Islet precursor cell (in vitro differentiated cells): ENCODE measurements at places on chromosomes 2 and 18.
A peak's percentile ranks its signal among the peaks of the same experiment; 100 is the strongest.

- DNase-seq: peak; percentile 49
Measured at GRCh38 chr2:217789736-217790181, 213.0 kb downstream of the TNS1 start.

DNA sequence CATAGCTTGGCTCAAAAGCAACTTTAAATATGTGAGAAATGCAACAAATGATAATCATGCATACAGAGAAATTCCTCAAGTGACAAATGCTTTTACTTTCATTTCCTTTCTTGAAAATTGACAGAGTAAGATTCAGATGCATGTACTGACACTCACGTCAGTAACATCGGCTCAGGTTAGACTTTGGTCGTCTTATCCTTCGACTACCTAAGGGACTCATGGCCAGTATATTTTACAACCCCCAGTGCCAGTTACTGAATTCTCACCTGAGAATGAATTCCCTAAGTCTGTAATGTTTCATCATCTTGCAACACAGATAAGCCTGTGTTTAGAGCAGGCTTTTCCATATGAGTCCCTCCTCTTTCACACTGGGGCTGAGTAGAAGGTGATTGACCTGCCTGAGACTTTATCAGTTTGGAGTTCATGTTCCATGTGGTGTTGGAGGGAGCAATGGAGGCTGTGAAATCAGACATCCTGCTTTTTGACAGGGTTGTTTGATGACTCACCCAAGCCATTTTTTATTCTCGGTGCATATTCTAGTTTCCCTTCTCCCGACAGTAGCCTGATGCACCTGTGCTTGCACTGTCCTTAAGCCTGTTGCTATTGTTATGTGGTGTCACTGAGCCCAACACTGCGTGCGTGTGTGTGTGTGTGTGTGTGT lies 30.5 kb upstream of the ATP8B1 start:
- DNase-seq: no peak

GRCh38 chr2:120461546-120462537 lies 115.9 kb downstream of the INHBB start:
- no peak for DNase-seq

DNA sequence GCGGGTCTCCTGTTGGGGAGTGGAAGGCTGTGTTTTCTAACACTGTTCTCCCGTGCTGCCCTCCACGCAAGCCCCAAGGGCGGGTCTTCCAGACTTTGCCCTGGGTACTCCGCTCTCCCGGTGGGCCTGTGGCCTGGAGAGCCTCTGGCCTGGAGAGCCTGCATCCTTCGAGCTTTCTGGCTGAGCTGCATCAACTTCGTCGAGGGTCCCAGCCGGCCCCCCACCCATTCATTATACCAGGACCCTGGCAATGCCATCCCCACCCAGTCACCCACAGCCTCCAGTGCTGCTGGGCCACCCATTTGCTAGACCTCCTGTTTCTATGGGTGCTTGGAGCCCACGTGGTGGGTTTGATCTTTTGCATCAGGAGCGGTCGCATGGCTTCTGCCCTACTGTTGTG lies 102.2 kb downstream of the PTGR3 start:
- peak; percentile 29 for DNase-seq

DNA sequence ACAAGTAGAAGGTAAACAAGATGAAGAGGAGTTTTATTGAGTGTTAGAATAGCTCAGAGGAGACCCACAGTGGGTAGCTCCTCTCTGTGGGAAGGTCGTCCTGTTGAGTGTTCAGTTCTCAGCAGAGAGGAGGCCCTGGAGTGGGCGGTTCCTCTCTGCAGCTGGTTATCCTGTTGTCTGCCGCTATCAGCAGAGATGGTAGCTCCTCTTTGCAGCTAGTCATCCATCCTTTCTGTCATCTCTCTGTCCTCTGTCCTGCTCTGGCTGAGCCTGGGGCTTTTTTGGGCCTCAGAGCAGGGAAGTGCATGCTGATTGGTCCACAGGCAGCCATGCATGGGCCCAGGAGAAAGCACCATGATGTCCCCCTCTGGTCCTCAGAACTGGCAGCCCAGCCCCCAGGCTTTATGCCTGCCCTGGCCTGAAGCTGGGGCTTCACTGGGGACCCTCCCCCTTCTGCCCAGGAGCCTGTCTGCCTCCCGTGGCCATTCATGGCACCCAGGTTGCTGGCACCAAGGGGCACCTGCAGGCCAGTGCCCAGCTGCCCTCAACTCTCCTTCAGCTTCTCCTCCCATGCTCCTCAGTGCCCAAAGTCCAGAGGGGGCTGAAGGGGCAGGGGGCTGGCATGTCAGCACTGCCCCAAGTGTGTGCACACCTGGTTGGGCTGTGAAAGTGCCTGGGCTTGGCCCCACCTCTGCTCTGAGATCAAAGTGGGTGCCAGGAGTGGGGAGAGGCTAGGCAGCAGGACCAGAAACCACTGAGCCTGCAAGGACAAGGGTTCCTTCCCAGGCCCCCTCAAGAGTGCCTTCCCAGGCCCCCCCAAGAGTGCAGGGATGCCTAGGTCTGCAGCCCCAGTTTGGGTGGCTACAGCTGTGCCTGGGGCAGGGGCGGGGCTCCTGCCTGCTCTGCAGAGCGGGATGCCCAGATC lies 98.7 kb downstream of the TWIST2 start:
- DNase-seq: no peak
